ENCODE measurements at places on chromosomes 13 and 19.

DNA sequence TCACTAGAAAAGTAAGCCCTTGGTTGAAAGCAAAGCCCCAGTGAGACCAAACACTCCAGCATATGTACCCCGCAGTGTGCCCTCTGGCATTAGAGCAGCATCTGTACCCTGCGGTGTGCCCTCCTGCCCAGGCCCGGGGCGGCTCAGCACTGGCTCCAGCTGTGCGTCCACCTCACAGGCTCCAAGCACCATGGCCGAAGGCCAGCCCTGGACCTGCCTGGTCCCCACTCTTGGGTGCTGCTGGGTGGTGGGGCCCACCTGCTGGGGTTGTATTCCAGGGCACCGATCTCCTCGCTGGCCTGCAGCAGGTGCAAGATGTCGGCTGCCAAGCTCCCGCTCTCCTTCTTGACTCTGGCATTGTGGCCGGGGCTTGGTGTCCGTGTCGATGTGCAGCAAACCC is 230.2 kb downstream of the TUBA3C start:
- no peak for DNase-seq
- no peak overlapping the region for H3K27ac ChIP-seq
- no peak overlapping the region for H3K4me3 ChIP-seq
- no peaks in the 10 kb centered on the region for H3K27me3 ChIP-seq

DNA sequence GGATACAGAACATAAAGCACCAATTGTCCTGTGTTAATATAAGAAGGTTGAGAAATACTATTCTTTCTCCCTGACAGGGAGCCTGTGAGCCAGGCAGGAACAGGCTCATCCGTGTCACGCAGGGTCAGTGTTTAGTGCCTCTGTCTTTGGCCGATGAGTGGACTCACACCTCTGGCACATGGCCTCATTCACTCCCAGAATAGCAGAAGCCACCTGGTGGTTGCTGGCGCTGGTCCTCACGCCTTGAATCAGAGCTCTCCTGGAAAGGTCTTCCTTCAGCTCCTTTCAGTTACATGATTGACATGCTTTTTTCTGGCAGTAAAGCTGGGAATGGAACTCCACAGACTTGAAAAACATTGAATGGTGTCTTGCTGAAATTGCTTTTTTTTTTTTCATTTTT is 28.1 kb upstream of the SIAH3 start:
- H3K27me3 ChIP-seq, result no peaks in the 10 kb centered on the region
- no peak overlapping the region for H3K27ac ChIP-seq
- H3K4me1 ChIP-seq, result peaks cover 3% of the 10 kb centered on the region
- no peak overlapping the region for H3K4me3 ChIP-seq

GRCh38 chr13:83499286-83499685 is 383.0 kb downstream of the SLITRK1 start:
- peak overlapping the region; percentile 17 for H3K27ac ChIP-seq
- no peak for DNase-seq
- H3K27me3 ChIP-seq, result no peaks in the 10 kb centered on the region
- H3K36me3 ChIP-seq, result no peaks in the 10 kb centered on the region
- no peak overlapping the region for H3K4me3 ChIP-seq

GRCh38 chr13:105982219-105982930 is 553.1 kb downstream of the EFNB2 start:
- peaks cover 57% of the 10 kb centered on the region for H3K4me1 ChIP-seq
- no peak overlapping the region for H3K4me3 ChIP-seq
- no peak overlapping the region for H3K27ac ChIP-seq
- no peak for DNase-seq

DNA sequence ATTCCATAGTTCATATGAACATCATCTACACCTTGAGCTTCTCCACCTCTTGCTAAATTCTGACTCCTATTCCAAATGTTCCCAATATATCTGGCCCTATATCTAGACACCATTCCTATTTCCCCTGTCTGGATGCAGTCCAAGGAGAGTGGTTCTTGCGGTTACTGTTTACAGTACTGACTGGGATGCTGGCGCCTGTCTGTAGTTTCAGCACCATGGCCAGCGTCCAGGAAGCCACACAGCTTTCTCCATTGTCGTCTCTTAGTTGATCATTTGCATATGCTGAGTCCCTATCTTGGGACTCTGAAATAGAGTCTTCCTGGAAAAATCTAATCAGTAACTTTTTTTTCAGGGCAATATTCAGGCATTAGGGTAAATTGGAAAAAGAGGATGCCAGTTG is 14.9 kb downstream of the LAIR2 start:
- no peaks in the 10 kb centered on the region for H3K4me1 ChIP-seq
- no peaks in the 10 kb centered on the region for H3K36me3 ChIP-seq
- H3K4me3 ChIP-seq, result no peak overlapping the region
- no peak overlapping the region for H3K27ac ChIP-seq
- no peaks in the 10 kb centered on the region for H3K27me3 ChIP-seq

DNA sequence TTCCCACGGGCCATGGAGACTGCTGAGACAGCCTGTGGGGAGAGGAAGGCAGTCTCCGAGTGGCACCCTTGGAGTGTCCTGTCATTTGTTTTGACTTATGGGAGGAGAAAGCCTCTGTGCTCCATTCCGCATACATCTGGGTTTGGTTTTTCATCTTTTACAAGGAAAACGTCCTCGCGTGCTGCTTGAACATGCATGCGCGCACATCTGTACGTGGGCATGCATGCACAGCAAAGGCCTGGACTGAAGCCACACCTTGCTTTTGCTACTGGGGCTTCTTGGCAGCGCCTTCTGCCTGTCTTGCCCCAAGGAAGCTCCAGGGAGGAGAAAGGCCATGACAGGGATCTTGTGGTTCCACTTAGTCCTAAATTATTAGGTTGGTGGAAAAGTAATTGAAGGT is 44.0 kb downstream of the SUGP2 start:
- no peak overlapping the region for H3K4me3 ChIP-seq
- peaks cover 22% of the 10 kb centered on the region for H3K36me3 ChIP-seq
- no peak for DNase-seq
- H3K27me3 ChIP-seq, result no peaks in the 10 kb centered on the region
- H3K27ac ChIP-seq, result no peak overlapping the region

DNA sequence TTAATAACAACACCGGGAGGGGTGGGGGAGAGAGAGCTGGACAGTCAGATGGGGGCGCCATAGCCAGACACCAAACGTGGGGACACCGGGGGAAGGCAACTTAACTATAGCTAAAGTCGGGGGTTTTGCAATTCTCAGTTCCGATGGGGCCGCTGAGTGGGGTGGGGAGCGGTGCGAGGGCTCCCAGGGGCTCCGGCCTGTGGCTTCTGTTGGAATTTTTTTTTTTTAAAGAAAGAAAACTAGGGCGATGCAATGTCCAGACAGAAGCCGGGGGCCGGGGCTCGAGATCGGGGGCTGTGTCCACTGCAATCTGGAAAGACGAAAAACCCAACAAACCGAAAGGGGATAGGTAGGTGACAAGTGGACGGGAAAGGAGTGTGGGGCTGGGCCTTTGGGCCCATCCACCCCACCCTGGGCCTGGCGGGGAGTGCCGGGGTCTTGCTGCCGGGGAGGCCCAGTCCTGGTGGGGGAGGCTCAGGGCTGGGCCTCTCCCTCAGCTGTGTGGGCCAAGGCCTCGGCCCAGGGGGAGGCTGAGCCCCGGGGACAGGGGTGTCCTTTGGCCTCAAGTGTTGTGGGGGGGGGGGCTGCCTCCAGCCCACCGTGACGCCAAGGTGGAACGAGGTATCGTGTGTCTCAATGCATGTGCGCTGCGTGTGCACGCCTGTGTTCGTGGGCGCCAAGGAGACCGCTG is 17.3 kb downstream of the PRKCSH start:
- no peak for DNase-seq
- no peaks in the 10 kb centered on the region for H3K4me1 ChIP-seq
- H3K27ac ChIP-seq, result no peak overlapping the region
- H3K27me3 ChIP-seq, result no peaks in the 10 kb centered on the region

DNA sequence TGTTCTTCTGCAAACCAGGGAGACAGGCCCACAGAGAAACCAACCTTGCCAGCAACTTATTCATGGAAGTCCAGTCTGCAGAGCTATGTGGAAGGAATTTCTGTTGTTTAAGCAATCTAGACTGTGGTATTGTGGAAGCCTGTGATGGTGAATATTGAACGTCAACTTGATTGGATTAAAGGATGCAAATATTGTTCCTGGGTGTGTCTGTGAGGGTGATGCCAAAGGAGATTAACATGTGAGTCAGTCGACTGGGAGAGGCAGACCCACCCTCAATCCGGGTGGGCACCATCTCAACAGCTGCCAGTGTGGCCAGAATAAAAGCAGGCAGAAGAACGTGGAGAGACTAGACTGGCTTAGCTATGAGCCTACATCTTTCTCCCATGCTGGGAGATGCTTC is 606.0 kb downstream of the EFNB2 start:
- no peaks in the 10 kb centered on the region for H3K27me3 ChIP-seq
- peaks cover 17% of the 10 kb centered on the region for H3K4me1 ChIP-seq
- no peak overlapping the region for H3K4me3 ChIP-seq

DNA sequence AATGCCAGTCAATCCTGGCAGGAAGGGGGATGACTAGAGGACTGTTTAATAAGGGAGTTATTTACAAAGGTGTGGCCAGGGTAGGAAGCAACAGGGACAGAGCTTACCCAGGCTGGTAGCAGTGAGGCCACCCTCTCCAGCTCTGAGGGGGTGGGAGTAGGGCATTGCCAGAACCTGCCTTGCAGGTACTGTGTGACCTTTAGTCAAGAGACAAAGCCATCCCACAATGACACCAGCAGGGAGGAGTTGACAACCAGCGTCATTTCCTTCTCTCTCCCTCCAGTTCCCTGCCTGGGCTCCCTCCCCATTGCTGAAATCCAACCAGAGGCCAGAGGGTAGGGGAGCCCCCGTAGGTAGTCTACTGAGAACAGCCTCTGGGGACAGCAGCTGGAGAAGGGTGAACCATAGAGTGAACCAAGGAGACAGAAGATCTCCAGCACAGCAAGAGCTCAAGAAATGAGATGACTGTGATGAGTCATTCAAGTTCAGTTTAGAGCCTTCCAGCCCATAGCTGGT is 33.3 kb upstream of the SPATA13 start:
- no peak overlapping the region for H3K27ac ChIP-seq
- DNase-seq, result no peak
- no peaks in the 10 kb centered on the region for H3K27me3 ChIP-seq
- no peaks in the 10 kb centered on the region for H3K4me1 ChIP-seq

DNA sequence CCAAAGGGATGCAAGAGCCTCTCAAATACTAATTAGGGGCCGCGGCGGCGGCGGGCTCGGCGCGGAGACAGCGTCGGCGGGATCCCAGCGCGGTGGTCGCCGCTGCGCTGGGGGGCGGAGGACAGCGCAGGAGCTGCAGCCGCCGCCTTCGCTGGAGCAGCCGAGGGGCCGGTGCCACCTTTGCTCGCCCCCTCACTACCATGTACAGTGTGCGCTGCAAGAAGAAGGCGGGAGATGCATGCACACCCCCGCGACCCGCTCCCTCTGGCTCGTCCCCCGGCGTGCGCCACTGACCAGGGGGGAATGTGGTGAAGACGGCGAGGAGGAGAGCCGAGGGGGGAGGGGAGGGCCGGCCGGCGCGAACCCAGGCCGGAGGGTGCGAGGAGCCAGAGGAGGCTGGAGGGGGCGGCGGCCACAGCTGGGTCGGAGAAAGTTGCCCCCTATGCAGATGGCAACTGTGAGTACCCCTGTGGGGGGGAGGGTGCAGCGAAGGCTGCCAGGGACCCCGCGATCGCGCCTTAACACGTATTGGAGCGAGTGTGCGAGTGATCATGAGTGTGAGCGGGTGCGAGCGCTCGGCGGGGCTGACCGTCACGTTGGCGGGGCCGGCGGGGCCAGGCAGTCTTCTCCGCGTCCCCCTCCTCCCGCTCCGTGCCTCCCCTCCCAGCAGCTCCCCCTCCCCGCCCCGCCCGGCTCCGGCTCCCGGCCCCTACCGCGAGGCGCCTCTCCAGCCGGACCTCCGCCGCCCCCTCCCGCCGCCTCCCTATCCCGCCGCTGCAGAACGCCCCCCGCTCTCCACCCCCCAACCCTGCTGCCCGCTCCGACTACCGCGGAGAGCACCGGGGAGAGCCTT is 808 bp downstream of the SLITRK5 start:
- H3K36me3 ChIP-seq, result no peaks in the 10 kb centered on the region
- no peak for DNase-seq
- H3K27me3 ChIP-seq, result peaks cover 48% of the 10 kb centered on the region
- H3K4me1 ChIP-seq, result no peaks in the 10 kb centered on the region
- peak overlapping the region; percentile 34 for H3K4me3 ChIP-seq
- H3K27ac ChIP-seq, result no peak overlapping the region

GRCh38 chr19:7620442-7621412 is 8.6 kb downstream of the XAB2 start:
- H3K27ac ChIP-seq, result no peak overlapping the region
- H3K4me3 ChIP-seq, result no peak overlapping the region
- no peak for DNase-seq

DNA sequence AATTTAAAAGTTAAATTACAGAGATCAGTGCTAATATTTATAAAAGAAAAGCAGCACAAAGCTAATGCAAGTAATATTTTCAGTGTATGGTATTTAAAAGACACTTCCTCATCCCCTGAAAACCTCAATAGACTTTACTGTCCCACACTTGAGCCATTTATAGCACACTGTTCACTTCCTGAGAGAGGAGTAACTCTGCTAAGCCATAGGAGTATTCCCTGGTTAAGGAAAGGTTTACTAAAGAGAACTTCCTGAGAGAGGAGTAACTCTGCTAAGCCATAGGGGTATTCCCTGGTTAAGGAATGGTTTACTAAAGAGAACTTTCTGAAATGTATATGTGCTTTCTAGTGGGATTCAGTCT is 159.4 kb downstream of the NHLRC3 start:
- H3K4me1 ChIP-seq, result no peaks in the 10 kb centered on the region
- DNase-seq, result no peak
- no peak overlapping the region for H3K4me3 ChIP-seq
- H3K27ac ChIP-seq, result no peak overlapping the region
- H3K36me3 ChIP-seq, result no peaks in the 10 kb centered on the region

DNA sequence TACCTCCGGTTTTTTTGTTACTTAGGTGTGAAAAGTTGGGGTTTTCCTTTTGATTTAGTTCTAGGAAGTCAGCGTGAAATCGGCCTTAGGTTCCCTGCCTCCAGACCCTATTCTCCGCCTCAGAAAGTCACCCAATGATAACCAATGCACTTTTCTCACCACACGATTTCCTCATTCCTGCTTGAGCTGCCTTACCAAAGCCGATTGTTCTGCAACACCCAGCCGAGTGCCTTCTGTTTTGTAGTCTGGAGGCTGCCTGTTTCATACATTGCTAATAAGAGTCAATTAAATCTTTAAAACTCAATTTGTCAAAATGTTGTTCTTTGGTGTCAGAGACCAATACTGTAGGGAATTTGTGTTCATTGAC is 39.7 kb downstream of the GJA3 start:
- DNase-seq, result no peak
- H3K27me3 ChIP-seq, result no peaks in the 10 kb centered on the region
- H3K4me1 ChIP-seq, result peaks cover 8% of the 10 kb centered on the region
- peak overlapping the region; percentile 65 for H3K27ac ChIP-seq
- peak overlapping the region; percentile 46 for H3K4me3 ChIP-seq

Data from RWPE2 (cell line).